Activated T-helper 1 cell treated with anti-CD3 and anti-CD28 coated beads, Interleukin-2, amount 50 U/mL, for 16 hours (primary cell): ENCODE measurements at places on chromosomes 1 and 21.

DNA sequence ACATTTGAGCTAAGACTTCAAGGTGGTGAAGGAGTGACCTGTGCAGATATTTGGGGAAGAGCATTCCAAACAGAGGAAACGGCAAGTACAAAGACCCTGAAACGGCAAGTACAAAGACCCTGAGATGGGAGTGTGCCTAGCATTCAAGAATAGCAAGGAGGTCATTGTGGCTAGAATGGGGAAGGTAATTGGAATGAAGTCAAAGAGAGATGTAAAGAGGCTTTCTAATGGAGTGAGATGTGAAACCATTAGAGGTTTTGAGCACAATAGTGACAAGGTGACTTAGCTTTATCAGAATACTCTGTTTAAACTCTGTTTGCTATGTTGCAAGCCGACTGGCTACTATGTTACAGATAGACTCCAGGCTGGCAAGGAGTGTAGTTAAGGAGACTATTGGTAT is 4.4 kb downstream of the CDC7 start:
- DNase-seq = no peak

DNA sequence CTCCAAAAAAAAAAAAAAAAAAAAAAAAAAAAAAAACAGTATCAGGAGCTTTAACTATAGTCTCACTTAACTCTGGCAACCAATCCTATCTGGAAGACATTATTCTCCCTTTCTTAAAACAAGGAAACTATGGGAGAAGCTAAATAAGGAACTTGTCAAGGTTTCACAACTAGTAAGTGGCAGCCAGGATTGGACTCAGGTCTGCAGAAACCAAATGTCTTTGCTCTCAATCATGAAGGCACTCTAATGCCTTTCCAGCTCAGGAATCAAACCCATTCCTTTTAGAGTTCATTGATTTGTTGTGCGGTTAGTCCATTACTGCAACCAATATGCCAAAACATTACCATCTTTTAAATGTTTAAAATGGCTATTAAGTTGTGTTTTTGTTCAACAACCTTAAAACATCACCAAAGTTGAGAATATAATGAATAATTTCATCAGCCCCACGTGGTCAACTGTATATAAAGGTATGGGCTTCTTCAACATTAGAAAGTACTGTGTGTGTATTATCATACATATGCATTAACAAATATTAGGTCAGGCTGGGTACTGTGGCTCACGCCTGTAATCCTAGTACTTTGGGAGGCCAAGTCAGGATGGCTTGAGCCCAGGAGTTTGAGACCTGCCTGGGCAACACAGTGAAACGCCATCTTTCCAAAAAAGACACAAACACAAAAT is 1.5 kb downstream of the EPRS1 start:
- DNase-seq = no peak

DNA sequence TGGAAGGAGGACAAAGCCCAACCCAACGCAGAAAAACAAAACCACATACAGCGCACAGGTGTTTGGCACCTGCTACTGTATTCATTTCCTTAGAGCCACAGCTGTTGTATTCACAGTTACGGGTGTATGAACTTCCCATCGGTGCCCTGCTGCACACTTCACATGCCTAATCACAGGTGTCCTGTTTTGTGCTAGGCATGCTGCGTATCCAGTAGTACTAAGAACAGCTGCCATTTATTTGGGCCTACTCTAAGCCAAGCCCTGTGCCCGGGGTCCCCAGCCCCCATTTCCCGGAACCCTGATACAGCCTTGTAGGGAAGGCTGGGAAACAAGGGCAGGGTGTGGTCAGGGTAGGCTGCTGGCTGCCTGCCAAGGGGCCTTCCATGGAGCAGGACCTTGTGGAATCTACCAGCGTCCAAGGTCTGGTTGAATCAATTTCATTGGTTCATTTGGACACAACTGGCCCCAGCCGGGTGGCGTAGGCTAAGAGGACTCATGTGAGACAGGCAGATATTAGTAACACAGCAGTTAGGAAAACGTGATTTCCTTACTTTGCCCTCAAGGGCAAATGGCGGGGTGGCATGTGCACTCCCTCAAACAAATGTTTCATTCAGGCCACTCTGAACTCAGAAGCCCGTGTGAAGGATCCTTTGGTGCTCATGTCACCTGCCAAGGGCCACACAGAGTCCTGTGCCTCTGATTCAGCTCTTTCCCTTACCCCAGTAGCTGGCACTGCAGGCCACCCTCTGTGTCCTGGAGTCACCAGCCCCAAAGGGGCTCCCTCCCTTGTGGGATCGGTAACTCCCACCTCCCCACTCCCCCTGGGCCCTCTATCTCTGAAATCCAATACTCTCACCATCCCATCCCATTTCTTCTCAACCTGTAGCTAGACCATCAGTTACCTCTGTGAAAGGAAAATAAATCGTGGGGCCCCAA is 986 bp upstream of the RNF186 start:
- DNase-seq = no peak

DNA sequence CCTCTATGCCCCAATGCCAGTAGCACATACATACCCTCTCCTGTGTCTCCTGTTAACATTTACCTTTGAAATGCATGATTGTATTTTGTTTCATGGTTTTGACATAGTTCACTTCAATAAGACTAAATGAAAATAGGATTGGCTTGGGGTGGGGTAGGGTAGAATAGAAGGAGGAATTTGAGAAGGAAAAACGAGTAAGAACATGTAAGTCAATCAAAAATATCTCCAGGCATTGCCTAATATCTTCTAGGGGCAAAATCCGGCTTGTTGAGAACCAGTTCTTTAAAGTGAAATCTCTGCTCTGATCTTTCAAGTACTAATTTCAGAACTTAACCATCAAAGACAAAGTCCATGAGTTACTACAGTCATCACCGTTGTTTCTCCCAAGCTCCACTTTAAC is 31.8 kb upstream of the RGS2 start:
- DNase-seq = no peak

DNA sequence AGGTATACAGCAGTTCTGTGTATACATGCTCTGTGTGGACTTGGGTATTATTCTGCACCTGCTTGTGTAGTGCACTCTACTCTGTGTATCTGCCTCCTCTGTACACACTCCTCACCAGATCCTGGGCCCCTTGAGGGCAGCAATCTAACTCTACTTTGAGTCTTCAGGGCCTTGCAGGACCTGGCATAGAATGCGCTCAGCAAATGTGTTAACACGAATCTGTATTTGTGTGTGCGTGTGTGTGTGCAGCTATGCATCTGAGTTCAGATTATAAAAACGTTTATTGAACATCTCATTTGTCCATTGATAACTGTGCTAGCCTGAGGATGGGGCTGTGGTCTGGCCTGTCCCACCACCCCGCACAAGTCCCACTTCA is 3.9 kb upstream of the MEF2D start:
- no peak for DNase-seq

DNA sequence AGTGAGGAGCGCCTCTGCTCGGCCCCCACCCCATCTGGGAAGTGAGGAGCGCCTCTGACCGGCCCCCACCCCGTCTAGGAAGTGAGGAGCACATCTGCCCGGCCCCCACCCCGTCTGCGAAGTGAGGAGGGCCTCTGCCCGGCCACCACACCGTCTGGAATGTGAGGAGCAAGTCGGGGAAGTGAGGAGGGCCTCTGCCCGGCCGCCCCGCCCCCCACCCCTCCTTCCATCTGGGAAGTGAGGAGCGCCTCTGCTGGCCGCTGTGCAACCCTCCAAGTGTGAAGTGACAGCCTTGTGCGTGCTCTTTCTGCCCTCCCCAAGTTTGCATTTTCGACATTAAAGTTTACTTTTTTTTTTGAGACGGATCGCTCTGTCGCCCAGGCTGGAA is 5.1 kb upstream of the ZZZ3 start:
- DNase-seq = no peak

DNA sequence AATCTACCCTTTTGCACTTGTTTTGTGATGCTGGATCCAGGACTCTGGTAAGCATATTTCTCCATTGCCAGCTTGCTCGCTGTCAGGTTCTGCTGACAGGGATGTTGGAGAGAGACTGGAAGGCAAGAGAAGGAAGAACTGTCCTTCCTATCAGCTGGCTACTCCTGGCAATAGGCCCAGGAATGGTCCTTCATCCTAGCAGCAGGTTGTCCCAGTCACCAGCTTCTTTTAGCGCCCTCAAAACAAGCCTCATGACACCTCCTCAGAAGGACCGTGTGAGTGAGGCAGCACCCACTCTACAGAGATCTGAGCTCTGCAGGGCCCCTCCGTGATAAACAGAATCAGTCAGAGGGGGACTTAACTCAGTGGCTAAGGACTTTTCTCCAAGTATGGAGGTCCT is 33.1 kb upstream of the SLAMF9 start:
- no peak for DNase-seq

GRCh38 chr1:93613898-93614297 is 67.7 kb downstream of the BCAR3 start:
- DNase-seq = no peak

- DNase-seq = no peak
Measured at GRCh38 chr21:37547615-37548200, 181.1 kb downstream of the DYRK1A start.

DNA sequence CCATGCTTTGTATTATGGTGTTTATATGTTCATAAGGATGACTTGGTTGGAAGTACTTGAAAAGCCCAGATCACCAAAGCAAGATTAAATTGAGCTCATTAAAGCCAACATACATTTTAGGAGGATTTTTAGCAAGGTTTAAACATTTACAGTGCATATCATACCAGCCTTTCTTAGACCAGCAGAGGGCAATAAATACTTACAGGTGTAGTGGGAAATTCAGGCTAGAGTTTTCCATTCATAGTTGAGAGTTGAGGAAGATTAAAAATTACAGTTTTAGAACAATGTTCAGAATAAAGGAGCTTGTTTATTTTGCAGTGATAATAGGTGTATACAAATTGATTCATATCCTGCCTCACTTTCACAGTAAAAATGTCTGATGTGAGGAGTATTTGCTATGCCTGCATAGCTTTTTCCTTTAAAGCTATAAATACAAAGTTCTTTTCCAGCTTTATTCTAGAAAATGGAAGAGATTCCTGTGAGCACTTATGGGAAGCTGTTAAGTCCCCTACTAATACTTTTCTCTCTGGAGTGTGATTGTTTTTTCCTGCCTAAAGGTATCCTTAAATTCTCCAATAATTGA is 35.3 kb downstream of the DTL start:
- no peak for DNase-seq

DNA sequence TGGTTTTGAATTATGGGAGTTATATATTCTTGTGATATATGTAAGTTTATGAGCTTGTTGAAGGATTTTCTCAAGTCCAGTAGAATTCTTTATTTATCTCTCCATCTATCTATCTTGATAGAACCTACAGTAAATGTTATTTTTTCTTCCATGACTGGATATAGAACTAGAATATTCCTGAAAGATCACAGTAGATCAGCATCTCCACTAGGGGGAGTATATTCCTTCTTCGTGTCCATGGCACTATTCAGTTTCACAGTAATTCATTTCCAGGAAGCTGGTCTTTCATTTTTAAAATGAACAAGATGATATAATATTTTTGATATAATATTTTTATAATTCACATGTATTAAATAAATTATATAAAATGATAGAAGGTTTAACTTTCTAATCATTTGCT is 18.8 kb downstream of the TMPRSS15 start:
- no peak for DNase-seq

DNA sequence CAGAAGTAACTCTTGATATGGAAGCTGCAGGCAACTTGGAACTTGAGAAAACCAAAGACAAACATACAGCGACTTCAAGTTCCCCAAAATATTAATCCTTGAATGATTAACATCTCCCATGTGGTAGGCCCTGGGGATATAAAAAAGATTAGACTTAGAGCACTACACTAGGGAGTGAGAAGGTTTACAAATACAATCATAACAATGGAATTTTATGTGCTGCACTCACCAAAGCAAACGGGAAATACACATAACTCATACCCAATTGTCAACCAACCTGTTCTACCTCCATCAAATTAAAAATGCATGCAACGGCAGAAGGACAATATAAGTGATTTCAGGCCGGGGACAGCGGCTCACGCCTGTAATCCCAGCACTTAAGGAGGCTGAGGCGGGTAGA is 3.7 kb downstream of the SMYD3 start:
- DNase-seq = no peak

- DNase-seq = no peak
Measured at GRCh38 chr1:109370712-109371340, 26.9 kb downstream of the SORT1 start.

DNA sequence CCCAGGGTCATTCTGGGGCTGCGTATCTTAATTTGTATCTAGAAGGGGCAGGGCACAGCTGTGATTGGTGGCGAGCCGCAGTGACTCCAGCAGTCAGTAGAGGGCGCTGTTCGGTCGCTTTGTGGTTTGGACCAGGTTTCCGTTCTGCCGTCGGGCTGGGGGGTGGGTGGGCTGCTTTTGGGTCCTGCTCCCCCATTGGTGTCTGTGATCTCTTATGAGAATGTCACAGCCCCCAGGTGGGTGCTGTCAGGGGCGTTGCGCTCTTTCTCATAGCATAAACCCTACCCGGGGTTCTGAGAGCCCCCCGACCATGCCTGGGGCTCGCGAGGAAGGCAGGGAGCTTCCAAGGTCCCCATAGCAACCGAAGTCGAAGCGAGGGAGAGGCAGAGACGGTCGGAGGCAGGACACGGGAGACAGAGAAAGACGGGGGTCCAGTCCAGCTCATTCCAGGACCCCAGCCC is 5.4 kb downstream of the TFF3 start:
- peak; percentile 54 for DNase-seq

- no peak for DNase-seq
Measured at GRCh38 chr1:192316942-192317450, at the start of gene RGS21. TSS of gene RGS21 (plus strand) at chr1:192316992. CDS start at chr1:192343037, 26,045 bp downstream.

GRCh38 chr1:85200463-85201339 is at the start of gene SYDE2:
TSS of gene SYDE2 (minus strand) at chr1:85201016. CDS start at chr1:85200996, 20 bp downstream.
- peak; percentile 60 for DNase-seq

GRCh38 chr1:212458817-212459216 is 26.1 kb downstream of the NENF start:
- no peak for DNase-seq

DNA sequence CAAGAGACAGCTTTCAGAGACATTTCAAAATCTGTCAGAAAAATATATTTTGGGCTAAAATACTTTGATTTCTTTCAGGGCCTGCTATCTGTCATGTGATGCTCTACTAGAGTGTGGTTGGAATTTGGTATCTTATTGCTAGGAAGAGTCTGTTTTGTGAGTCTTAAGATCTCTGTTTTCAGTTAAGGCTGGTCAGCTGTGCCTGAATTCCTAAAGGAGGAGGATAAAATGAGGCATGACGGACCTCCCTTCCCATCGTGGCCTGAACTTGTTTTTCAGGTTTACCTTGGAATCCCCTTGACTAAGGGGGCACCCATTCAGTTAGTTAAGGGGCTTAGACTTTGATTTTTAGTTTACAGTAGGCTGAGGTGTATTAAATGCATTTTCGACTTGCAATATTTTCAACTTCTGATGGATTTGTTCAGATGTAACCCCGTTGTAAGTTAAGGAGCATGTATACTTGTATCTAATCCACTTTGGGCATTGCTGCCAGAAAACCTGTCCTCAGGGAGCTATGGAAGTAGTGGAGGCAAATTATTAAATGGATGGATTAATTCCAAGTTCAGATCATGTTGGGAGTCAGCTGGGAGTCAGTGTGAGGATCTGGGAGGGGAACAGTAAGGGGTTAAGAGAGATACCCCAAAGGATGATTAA is 18.3 kb downstream of the CAPN2 start:
- no peak for DNase-seq
